ENCODE measurements at places on chromosomes 3 and 15.

- DNase-seq, result no peak
Observed at GRCh38 chr3:73098873-73099272, 37.4 kb downstream of the EBLN2 start.

DNA sequence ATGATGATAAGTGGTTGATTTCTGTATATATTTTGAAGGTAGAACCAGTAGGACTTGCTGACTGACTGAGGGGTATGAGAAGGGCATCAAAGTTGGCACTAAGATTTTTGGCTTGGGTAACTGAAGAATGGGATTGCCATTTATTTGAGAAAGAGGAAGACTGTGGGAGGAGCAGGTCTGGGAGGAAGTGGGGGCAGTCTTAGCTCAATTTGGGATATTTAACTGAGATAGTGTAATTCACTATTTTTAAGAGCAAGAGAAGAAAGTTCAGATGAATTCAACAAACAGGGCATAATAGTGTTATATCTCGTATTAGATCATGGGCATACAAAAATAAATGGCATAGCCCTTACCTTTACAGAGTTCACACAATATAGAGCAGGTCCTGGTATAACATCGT, 1.7 kb downstream of the BUB1B start:
- no peak for DNase-seq

DNA sequence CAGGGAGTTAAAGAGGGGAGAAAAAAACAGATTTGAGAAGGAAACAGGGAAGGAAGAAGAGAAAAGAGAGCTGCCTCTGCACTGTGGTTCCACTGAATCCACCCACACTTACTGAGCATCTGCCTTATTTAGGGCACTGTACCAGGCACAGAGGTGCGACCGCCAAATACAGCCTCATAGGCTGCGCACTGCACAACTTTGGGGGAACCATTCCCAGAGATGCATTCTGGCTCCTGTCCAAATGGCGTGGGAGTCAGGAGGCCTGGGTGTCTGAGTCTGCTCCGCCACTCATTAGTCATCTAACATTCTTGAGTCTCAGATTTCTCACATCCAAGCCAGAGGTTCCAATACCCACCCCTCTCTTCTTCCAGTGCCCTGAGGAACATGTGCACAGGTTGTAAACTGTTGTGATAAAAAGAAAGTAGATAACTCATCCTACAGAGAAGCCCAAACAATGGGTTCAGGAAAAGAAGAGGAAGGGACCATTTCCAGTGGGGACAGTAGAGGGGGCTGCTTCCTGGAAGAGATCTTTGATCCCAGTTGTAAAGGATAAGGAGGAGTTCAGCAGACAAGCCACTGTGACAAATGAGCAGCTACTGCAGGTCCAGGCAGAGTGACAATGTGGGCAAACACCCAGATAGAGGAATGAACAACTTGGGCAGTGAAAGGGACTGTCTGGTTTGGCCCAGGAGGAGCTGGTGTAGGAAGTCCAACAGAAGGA, 254.6 kb downstream of the UACA start:
- DNase-seq, result peak; percentile 94

DNA sequence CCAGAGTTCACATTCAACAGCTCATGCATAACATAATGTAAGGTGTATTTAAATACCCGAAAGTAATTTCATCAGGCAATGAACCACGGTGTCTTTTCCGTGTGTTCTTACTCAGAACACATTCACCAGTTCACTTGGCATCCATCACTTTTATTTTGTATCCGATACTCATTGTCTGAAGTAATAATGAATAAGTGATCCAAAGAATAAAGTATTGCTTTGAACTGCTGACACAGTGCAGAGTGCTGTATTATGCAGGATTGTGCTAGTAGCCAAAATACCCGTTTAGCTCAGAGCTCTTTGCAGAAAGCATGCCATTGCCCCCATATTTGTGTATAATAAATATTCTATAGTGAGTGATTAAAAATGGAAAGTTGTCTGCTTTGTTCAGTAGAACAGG, 460.9 kb upstream of the KCNMB2 start:
- no peak for DNase-seq

DNA sequence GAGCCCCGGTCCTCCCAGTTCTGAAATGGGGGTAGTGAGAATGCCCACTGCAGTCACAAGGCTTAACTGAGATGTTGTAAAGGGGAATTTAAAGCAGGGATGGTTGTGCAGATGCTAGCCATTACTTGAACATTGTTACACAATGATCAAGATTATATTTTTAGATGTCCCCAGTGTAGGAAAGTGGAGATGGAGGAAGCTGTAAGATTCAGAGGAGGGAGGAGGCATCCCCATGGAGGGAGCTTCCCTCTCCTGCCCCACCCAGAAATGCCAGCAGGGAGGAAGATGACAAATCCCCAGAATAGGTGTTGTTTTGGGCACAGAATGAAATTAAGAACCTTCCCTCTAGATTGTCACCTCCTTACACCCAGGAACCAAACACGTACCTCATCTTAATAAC, 46.1 kb downstream of the EFCAB12 start:
- no peak for DNase-seq

- no peak for DNase-seq
Observed at GRCh38 chr3:194631696-194632095, 1.5 kb downstream of the TMEM44 start.

GRCh38 chr3:103513003-103513402, 1078.2 kb downstream of the ZPLD1 start:
- DNase-seq, result no peak

DNA sequence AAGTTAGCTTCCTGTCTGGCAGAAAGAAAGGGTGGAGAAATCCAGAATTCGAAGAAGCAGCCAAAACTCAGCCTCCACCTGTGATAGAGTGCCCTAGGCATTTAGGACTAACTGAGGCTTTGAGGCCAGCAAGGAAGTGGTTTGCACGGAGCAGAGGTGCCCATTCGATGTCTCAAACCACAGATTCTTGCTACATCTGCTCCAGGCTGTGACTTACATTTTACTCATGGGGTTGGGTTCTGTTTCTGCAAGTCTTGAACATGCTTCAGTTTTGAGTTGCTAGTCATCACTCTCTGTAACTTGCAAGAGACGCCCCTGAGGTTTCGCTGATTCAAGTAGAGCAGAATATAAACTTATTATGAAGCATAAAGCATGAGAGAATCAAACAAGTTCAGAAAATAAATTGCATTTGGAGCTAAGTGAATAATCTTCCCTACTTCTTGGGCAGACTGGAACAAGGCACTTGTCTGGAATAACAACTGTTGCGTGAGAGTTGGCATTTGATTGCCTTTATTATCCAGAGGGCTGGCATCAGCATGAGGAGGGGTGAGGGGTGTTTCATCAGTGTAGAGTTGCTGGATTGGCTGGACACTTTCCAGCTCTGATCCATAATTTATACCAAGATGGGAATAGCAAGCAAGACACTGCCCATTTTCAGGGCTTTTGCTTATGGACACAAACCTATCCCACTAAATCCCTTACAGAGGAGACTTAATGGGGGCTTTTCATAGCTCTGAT, 256.5 kb downstream of the AGBL1 start:
- DNase-seq, result no peak

DNA sequence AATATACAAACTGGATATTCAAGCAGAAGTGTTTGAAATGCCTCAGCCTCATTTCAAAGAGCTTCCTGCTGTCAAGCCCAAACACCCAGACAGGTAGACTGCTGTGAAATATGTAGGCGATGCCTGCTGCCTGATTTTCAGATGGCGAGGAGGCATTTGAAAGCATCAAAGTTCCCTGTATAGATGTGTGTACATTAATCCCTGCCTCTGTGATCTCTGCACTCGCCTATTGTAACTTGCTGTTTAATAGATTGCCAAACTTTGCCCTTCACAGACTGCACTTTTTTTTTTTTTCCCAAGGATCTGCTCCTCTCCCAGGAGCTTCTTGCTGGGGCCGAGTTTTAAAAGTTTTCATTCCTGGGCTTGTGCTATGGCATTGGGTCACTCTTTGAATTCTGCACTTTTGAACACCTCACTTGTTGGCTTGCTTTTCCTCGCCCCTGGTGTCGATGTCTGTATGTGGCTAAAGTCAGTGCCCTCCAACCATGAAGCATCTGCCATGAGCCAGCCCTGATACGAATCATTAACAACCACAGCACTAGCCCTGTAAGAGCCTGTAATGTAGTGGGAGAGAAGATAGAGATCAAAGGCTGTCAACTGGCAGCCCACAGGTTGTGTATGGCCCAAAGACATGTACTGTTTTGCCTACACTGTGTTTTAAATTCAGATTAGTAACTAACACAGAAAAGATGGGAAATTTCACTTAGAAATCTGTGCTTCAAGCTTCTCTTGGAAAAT, 287.6 kb upstream of the ICE2 start:
- peak; percentile 43 for DNase-seq

DNA sequence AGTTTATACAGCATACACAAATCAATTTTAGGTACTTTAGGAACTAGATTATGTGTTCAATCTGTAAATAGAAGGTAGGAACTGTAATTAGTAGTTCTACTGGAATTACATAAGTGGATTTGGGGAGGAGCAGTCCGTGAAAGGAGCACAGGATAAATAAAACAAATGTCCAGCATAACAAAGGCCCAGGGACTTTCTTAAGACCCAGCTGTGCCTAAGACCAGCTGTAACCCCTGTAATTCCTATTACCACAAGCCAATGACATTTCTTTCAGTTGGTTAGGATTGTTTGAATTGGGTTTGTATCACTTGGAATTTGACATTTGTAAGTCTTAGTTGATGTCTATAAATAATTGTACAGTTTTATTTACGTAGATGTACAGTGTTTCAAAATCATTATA, 4.8 kb upstream of the ZBTB20 start:
- DNase-seq, result no peak

- peak; percentile 53 for DNase-seq
Observed at GRCh38 chr3:64852738-64853137, 164.9 kb upstream of the ADAMTS9 start.

GRCh38 chr3:7973006-7973405, 528.6 kb upstream of the LMCD1 start:
- DNase-seq, result no peak

DNA sequence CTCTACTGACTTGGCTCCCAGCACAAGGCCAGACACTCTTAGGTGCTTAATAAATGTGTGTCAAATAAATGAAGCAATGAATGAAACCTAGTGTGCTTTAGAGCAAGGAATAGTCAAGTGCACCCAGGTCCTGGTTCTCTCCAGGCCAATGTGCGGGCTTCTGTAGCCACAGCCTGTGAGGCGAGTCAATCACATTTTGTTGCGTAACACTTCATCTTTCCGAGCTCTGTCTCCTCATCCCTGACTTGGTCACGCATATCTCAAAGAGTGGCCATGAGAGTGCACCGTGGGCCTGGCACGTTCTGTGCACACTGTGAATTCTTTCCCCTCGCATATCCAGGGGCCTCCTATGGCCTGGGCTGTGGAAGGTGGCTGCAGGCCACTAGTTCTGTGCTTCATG, 11.4 kb upstream of the SH3GL3 start:
- peak; percentile 27 for DNase-seq

- DNase-seq, result no peak
Observed at GRCh38 chr3:151382671-151383070, 1.9 kb downstream of the P2RY12 start.

DNA sequence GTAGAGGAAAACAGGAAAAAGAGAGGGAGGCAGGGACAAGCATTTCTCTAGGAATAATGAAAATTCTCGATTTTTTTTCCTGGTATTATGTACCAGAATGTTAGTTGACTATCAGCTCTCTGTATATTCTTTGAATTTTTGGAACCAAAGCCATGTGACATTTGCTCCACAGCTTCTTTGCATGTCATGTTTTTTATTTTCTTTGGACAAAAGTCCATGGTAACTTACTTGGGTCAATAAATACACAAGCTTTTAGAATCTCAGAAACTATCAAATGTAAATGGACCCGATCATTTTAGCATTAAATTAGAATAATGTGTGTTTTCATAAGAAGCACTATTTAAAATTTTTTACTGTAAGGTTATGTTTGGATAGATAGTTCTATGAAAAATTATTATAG, 320.5 kb downstream of the ZIC1 start:
- DNase-seq, result no peak

- peak; percentile 70 for DNase-seq
Observed at GRCh38 chr3:188468662-188469061, 314.7 kb downstream of the LPP start.

DNA sequence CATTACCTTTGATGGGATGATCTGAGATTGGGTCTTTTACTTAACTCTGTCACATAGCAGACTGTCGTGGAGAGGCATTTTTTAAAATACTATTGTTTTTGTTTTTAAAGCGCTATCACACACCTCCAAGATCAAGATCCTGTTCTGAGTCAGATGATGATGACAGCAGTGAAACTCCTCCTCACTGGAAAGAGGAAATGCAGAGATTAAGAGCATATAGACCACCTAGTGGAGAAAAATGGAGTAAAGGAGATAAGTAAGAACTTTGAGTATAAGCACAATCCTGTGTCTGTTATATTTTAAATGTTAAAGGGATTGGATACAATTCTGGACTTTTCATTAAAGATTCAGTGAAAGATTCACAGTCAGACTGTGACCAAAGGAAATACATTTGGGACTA, 18.4 kb upstream of the ZBTB47 start:
- peak; percentile 52 for DNase-seq

GRCh38 chr3:45885979-45886705, at the start of gene CCR9:
TSS of gene CCR9 (plus strand) at chr3:45886543. CDS start at chr3:45894934, 8,391 bp downstream.
- no peak for DNase-seq

- DNase-seq, result no peak
Observed at GRCh38 chr3:49842843-49843517, 13.4 kb downstream of the TRAIP start.

DNA sequence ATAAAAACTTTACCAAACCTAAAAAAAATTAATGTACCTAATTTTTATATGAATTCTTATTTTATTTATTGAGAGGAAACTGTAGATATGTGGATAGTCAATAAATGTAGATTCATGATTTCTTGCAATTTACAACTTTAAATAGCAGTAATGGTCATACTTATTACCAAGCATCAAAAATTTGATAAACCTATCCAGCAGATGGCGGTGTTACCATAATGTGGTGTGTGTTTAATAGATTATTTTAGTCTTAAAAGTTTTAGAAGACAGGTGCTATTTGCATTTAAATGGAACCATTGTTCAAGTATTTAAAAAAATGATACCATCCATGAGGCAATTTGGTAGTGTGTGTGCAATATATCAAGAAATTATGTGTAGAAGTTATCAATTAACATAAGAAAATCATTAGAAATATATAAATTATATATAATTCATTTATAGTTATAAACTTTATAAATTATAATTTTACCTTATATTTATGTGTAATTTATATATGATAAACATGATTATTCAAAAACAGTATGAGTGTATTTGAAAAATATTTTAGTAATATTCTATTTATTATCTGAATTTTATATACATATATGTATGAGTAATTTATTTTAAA, 176.0 kb upstream of the BCHE start:
- DNase-seq, result peak; percentile 50

DNA sequence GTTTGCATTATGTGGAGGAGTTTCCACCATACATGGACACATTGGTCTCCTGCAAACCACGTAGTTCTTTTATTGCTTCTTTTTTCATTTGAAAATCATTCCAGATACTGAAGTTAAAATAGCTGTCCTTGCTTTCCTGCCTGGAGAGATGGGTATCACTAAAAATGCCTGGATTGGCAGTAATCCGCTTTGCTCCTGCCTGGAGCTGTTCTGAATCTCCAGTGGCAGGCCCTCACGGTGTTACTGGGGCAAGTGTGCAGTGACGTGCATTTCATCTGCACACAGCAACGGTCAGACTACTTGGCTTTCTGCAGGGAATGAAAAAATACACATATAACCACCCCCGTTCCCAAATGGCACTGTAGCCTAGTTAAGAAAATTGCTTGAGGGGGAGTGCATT, 272.9 kb downstream of the IL5RA start:
- no peak for DNase-seq
